ENCODE measurements at places on chromosomes 12 and 14. TPM values are rescaled to one million over a fixed set of nuclear protein-coding genes. Genes with fewer than 3 reads are reported as not detected.

- no peaks in the 10 kb centered on the region for H3K4me1 ChIP-seq
- no peak overlapping the region for H3K4me3 ChIP-seq
- H3K27ac ChIP-seq = no peak overlapping the region
- no peak for DNase-seq
- H3K27me3 ChIP-seq = no peaks in the 10 kb centered on the region
Measured at GRCh38 chr14:91521061-91521640, 11.0 kb upstream of the PPP4R3A start.

GRCh38 chr14:69887740-69888657 is 8.8 kb downstream of the SMOC1 start:
- H3K4me1 ChIP-seq = no peaks in the 10 kb centered on the region
- DNase-seq = no peak
- H3K27ac ChIP-seq = no peak overlapping the region
- H3K27me3 ChIP-seq = no peaks in the 10 kb centered on the region
- no peak overlapping the region for H3K4me3 ChIP-seq

GRCh38 chr12:68487721-68488309 is 122.9 kb upstream of the RAP1B start:
- H3K36me3 ChIP-seq = no peaks in the 10 kb centered on the region
- H3K27ac ChIP-seq = no peak overlapping the region
- no peak for DNase-seq
- peaks cover under 1% of the 10 kb centered on the region for H3K27me3 ChIP-seq

DNA sequence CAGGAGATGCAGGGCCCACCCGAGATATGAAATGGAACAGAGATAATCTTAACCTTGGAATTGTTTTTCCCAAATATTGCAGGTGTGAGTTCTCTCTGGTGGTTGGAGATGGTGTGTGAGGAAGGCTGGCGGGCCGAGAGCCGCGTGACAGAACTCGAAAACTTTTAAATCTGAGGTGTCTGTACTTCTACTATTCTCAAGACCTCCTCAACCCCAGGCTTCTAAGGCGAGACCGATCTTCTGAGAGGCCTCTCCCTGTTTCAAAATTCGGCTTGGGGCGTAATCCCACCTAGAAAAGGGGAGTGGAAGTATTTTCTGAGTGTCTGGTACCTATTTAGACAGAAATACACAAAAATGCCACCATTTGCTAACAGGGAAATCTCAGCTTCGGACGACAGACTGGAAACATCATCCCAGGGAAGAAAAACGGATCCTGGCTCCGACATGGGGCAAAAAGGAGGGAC is 611 bp downstream of the SARNP start:
- no peak overlapping the region for H3K4me3 ChIP-seq
- peaks cover 3% of the 10 kb centered on the region for H3K4me1 ChIP-seq
- H3K36me3 ChIP-seq = peaks cover 9% of the 10 kb centered on the region

DNA sequence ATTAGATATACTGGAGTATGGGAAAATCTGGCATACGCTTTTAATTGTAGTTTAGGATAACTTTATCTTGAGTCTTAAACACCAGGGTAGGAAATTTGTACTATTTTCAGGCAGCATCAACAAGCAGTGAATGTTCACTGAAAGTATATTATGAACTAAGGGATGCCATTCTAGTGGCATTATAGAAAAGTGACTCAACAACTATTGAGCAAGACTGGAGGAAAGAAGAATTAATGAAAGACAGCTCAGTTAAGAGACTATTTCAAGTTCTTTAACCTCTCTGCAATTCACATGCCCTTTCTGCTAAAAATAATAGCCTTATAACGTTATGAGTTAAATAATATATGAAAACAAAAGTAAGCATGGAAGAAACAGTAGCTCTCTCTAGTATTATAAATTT is 343.1 kb downstream of the FSCB start:
- H3K27ac ChIP-seq = no peak overlapping the region
- H3K4me3 ChIP-seq = no peak overlapping the region
- DNase-seq = no peak
- H3K36me3 ChIP-seq = peaks cover 3% of the 10 kb centered on the region
- H3K4me1 ChIP-seq = no peaks in the 10 kb centered on the region

DNA sequence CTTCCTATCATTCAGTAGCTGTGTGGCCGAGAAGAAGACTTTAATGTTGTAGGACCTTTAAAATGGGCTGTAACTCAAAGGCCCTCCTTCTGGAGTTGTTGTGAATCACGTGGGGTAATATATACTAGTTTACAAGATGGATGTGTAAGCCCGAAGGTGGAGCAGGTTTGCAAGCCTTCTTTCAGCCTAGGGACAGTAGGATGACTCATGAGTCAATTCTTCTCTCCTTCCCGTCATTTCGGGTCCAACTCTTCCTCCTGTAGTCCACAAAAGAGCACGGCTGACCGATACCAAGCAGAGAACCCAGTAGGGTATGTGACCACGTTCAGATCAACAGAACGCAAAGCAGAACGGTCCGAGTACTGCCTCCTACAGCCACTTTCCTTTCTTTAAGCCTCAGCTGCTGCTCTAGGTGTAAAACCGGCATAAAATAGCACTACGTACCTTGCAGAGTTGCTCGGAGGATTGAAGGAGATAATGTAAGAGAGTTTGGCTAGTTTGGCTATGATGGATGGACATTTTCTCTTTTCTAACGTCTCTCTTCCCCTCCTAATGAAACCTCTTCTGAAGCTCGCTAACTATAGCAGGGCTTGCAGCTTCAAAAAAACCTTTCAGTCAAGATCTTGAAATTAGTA is 1.3 kb upstream of the RASSF3 start:
- peak; percentile 11 for DNase-seq
- H3K4me1 ChIP-seq = peaks cover 27% of the 10 kb centered on the region
- peaks cover 10% of the 10 kb centered on the region for H3K36me3 ChIP-seq
- peak overlapping the region; percentile 96 for H3K27ac ChIP-seq
- H3K4me3 ChIP-seq = peak overlapping the region; percentile 98

NTN4 gene
- total RNA-seq = 0.13 TPM

- no peaks in the 10 kb centered on the region for H3K36me3 ChIP-seq
- H3K4me1 ChIP-seq = no peaks in the 10 kb centered on the region
- H3K4me3 ChIP-seq = no peak overlapping the region
- DNase-seq = no peak
Measured at GRCh38 chr14:22107753-22108152, 434.1 kb upstream of the OR4E1 start.

DNA sequence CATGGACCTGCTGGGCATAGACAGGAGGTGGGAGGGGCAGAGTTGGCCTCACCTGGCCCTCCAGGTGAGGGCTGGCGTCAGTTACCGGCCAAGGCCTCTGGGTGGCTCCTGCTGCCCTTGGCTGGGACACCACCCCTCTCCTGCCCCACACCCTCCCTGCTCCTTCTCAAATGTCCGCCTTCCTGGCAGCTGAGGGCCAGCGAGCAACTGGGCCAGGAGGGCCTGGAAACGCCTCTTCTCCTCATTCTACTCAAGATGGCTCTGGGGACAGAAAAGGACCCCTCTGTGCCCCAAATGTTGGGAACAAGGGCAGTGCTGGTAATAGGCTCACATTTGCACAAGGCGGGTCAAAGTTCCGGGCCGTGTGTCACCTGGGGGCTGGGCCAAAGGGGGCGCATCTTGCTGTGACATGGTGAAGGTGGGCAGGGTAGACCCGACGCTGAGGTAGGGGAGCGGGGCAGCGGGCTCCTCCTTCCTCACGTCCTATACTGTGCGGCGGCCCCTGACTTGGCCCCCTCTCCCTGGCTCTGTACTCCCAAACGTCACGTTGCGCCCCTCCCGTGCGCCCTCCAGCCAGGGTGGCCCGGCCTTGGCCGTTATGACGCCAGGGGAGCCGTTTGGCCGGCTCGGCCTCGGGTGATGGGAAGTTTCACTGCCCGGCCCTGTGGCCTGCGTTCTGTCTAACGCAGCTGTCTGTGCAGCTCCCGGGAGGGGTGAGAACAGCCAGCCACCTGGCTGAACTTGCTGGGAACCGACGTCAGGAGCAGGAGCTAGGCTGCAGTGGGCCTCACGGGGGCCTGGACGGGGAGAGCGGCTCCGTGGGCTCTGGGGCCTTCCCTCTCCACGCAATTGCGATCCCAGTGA is 18.0 kb upstream of the DLK1 start:
- peaks cover 25% of the 10 kb centered on the region for H3K4me1 ChIP-seq
- H3K36me3 ChIP-seq = peaks cover 5% of the 10 kb centered on the region
- H3K27ac ChIP-seq = no peak overlapping the region
- H3K27me3 ChIP-seq = peaks cover 24% of the 10 kb centered on the region
- no peak for DNase-seq
- H3K4me3 ChIP-seq = no peak overlapping the region

- no peak overlapping the region for H3K4me3 ChIP-seq
- H3K4me1 ChIP-seq = peaks cover 36% of the 10 kb centered on the region
- H3K27ac ChIP-seq = no peak overlapping the region
- no peaks in the 10 kb centered on the region for H3K27me3 ChIP-seq
Measured at GRCh38 chr14:75654127-75654732, 6.4 kb downstream of the ERG28 start.

All from endothelial cell (in vitro differentiated cells).